ENCODE measurements at places on chromosomes 13 and 19.

DNA sequence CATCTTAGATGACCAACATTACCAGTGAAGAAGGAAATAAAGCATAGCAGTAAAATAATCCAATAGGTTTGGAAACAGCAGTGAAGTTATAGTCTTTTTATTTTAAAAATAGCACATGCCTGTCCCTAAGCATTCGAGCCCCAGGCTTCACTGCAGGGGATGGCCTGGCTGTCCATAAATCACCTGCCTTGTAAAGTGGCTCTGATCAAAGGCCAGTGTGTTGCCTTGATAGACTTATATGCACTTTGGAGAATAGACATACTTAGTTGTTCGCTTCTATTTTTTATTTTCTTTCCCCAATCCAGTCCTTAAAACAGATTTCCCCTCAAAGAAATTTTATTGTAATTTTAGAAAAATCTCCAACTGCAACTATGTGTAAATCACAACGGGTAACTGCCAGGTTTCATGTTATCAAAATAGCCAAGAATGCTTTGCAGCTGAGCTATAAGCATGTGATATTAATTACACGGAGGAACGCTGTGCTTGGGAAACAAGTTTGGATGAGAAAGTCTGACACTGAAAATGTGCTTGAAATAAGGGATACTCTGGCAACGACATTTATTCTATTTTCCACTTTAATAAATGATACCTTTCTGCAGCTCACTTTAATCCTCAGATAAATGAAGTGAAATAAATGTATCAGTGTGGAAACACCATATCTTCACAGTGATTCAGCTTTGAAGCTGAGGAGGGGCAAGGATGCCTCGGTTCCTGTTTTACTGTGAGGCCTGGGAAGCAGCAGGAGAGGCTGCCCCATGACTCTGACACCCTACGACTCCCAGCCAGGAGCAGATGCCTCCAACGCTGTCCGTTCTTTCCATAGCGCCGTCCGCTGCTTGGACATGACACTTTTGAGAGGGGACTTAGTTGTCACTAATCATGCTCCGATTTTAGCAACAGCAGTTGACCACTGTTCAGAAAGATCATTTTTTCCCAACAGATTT is 5.5 kb upstream of the METTL21C start:
- DNase-seq: no peak

DNA sequence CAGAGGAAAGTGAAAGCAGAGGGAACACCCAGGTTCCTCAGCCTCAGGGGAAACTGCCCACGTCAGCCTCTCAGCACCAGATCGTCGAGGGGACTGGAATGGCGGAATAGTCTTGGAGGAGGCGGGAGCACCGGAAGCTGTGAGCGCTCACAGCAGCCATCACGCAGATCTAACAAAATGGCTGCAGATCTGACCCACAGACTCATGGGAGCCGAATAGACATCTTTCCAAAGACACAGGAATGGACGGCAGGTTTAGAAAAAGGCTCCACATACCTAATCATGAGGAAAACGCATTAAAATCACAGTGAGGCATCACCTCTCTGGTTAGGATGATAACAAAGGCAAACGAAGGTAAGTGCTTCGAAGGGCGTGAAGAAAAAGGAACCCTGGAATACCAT is 11.8 kb upstream of the LILRA2 start:
- DNase-seq: no peak

DNA sequence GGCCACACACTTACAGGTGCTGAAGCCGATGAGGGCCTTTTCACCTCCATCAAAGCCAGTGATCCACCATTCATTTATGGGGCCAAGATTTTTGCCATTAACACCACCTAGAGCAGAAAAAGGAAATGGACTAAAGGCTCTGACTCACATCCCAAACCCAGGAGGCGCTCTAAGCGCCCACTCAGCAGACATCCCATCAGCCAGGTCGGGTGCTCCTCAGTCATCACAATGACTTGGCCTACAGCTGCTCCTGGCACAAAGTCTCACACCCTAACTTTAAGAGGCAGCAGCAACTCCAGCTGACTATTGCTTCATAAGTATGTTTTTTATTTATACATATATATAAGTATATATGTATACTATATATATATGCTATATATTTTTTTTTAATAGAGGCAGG is 36.1 kb upstream of the EIF3G start:
- no peak for DNase-seq

DNA sequence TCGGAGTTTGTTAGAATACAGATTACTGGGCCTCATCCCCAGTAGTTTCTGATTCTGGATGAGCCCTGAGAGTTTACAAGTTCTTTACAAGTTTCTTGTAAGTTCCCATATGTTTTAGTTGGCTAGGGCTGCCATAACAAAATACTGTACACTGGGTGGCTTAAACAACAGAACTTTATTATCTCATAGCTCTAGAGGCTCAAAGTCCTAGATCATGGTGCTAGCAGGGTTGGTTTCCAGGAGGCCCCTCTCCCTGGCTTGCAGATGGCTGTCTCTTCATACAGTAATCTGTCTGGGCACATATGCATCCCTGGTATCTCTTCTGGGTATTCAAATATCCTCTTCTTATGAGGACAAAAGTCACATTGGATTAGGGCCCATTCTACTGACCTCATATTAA is 167.2 kb downstream of the KLF5 start:
- DNase-seq: no peak

- DNase-seq: no peak
These were observed 24.6 kb upstream of the F7 start for GRCh38 chr13:113080901-113081521.

DNA sequence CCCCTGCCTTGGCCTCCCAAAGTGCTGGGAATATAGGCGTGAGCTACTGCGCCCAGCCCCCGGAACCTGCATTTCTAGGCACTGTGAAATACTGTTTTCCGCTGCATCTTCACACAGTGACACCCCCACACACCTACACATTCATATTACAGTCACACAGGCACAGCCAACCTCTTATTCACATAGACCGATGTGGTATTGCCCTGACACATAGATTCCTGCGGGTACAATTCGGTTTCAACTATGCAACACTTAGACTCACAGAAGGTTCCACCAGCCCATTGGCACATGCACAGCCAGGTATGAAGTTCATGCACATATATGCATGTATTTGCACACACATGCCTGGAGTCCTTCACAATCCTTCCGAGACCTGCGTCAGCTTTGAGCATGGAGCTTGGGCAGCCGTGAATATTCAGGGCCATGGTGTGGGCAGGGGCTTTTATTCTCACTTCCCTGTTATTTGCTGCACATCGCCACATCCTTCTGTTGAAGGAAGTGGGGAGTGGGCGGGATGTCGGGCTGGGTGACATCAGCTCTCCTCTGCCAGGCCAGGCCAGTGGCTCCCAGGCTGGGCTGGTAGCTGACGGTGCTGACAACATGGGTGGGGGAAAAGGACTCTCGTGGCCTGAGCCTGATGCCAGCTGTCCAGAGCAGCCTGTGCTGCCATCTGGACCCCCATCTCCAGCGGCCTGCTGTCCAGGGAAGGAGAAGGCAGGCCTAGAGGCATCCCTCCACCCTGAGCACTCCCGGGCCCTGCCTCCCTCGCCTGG is 5.4 kb upstream of the CDC37 start:
- DNase-seq: peak; percentile 54

Measured in stimulated activated CD4-positive, alpha-beta T cell treated with anti-CD3 and anti-CD28 coated beads, Interleukin-2, amount 100 ng/mL, for 48 hours (primary cell).